ENCODE measurements at places on chromosomes 1 and 21.

- peak; percentile 9 for DNase-seq
These were observed 687 bp downstream of the PRKAB2 start for GRCh38 chr1:147171399-147172167.

DNA sequence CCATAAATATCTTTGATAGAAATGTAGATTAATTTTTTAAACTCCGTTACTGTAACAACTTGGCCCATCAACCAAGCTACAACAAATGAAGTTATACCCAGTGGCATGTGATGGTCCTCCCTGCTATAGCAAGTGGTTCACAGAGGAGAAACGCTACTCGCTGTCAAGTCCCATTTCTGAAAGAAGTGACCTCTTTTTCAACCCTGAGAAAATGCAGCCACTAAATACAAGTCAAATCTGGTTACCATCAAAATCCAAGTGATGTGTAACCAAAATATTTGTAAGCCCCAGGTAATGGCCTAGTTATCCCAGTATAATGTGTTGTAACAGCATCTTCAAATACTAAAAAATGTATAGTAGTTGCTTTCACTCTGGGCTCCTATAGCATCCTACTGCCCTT, 151.8 kb downstream of the MIS18A start:
- no peak for DNase-seq

DNA sequence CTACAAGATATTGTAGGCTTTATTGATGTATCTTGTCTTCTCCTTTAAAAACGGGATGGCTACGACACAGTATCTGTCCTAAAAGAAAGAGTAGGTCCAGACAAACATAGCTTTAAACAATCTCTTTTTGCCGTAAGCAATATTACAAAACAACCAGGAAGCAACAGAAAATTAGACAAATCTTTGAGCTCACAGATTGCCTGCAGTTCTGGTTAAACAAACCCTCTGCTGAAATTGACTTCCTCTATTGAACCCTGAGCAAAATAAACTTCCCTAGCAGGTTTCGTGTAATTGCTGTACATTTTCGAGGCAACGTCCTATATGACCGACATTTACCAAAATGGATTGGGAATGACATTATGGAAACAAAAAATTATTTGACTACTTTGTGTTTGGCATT, 50.6 kb downstream of the CHML start:
- no peak for DNase-seq

GRCh38 chr1:89668961-89669360, 36.0 kb downstream of the LRRC8C start:
- no peak for DNase-seq

- DNase-seq = no peak
These were observed 195.0 kb upstream of the PBX1 start for GRCh38 chr1:164363980-164364379.

GRCh38 chr1:17121881-17122280, 2.6 kb upstream of the PADI2 start:
- DNase-seq = no peak

GRCh38 chr1:26177182-26177684, at the start of gene CNKSR1:
TSS of gene CNKSR1 (plus strand) at chr1:26177491. CDS start at chr1:26177548, 57 bp downstream.
- no peak for DNase-seq

GRCh38 chr1:21863981-21864380, 51.9 kb downstream of the LDLRAD2 start:
- no peak for DNase-seq

GRCh38 chr1:168466714-168467131, 77.1 kb downstream of the XCL2 start:
- no peak for DNase-seq

DNA sequence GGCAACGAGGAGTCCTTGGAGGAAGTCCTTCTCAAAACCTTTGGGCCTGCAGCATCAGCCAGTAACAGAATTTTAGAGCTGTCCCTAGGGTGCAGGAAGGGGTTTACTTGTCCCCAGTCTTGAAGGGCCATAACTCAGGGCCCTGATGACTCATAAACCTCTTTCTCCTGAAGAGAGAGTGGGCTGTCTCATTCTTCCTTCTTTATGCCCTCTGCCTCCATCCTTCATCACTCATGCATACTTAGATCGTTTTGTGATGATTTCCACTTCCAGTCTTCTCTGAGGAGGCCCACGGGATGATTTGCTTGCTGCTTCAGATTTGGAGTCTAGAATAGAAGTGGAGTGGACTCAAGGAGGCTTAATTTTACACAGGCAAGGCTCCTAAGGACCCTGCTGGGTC, 60.2 kb downstream of the NDUFS5 start:
- no peak for DNase-seq

DNA sequence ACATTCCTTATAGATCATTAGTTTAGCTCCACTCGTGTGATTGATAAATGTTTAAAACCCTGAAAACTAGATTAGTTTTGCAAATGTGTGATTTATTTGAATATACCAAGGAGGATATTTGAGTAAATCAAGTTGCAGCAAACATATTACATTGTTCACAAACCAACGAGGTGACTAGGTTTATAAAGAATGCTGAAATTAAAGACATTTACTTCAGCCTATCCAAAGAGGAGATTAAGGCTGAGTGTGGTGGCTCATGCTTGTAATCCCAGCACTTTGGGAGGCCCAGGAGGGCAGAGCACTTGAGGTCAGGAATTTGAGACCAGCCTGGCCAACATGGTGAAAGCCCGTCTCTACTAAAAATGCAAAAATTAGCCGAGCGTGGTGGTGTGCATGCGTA, 34.1 kb downstream of the VTCN1 start:
- no peak for DNase-seq

GRCh38 chr21:32772281-32773047, 909 bp upstream of the PAXBP1 start:
- peak; percentile 84 for DNase-seq

- no peak for DNase-seq
These were observed 242.4 kb upstream of the RAB4A start for GRCh38 chr1:229028544-229028943.

DNA sequence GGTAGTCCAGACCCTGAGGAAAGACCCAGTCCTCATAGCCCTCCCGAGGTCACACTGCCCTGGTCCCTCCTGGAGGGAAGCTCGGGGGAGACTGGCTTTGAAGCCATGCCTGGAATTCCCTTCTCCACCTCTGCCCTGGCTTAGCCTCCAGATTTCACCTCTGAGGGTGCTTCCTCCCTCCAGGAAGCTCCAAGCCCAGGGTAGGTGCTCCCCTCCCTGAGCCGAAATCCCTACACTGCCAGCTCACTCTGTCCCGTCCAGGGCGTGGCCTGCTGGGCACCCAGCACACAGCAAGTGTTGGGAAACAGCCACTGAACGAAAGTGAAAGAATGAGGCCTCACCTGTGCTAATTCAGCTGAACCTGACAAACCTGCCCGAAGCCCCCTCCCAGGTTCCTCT, 6.0 kb upstream of the TNFRSF25 start:
- DNase-seq = no peak

- DNase-seq = no peak
These were observed 25.3 kb upstream of the ATP5PO start for GRCh38 chr21:33940881-33941245.

DNA sequence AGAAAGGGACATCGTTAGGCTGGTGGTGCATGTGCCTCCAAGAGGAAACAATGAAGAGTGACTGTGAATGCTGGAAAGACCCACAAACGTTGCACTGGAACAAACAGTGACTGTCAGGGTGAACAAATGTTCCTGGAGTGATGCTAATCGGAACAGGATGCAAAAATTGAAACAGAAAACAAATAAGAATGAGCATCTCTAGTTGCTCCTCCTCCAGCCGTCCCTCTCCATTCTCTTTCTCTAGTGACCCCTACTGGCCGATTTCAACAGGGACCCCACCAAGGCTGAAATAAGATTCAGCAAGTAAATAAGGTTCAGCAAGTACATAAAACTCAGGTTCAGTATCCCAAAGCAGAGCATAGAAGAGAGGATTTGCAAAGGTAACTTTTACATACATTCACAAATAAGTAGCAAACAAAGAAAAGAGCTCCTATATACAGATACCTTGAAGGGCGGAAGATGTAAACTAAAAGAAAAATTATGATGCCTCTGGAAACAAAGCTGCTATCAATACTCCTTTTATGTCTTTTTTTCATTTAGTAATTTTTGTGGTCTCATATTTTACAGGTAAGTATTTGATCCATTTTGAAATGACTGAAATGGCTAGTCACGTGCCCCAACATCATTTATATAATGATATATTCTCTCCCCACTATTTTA, 836.1 kb upstream of the ADAMTS5 start:
- DNase-seq = peak; percentile 35

GRCh38 chr1:200493344-200493743, 83.5 kb upstream of the ZNF281 start:
- DNase-seq = no peak

GRCh38 chr1:21278208-21278859, 11.9 kb downstream of the ECE1 start:
- no peak for DNase-seq

DNA sequence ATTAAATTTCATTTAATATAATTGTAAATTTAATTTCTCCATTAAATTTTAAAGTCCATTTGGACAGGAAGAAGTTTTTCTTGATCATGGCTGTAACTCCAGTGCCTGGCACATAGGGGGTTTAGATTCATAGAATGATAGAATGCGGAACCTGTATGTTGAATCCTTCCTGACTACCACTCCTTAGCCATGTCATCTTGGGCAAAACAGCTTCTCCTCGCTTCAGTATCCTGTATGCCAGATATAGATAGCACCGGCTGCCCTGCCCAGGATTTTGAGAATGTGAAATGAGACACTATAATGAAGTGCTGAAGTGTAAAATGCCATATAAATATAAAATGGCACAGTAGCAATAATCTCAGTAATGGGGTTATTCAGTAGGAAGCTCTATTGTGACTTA, 6.4 kb downstream of the DYRK1A start:
- DNase-seq = no peak

- DNase-seq = no peak
These were observed 34.1 kb upstream of the SCCPDH start for GRCh38 chr1:246690100-246690499.

GRCh38 chr1:226511296-226511695, 37.3 kb upstream of the STUM start:
- DNase-seq = no peak

GRCh38 chr1:16101623-16102022, 28.2 kb upstream of the FAM131C start:
- DNase-seq = no peak

DNA sequence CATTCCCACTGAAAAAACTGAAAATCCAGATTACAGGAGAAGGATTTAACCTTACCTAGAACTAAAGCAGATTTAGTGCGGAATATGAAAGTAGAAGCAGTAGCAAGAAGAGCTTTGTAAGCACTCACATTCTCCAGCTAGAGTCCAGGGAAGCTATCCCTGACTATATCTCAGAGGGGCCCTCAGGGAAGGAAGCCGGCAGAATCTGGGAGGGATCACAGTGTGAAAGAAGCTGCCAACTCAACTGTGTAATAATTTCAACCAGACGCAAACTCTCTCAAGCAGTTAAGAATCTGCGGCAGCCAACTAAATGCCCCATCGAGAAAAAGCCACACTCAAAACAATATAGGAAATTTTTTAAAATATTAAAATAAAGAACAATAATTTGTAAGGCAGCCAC, 163.8 kb downstream of the EIF4G3 start:
- DNase-seq = no peak

- no peak for DNase-seq
These were observed 66.0 kb upstream of the GRIK3 start for GRCh38 chr1:37100310-37100709.

GRCh38 chr1:44777969-44778635, 2.8 kb downstream of the RPS8 start:
- DNase-seq = no peak

- DNase-seq = peak; percentile 57
These were observed 37.3 kb downstream of the PABPC4 start for GRCh38 chr1:39539252-39539790.

DNA sequence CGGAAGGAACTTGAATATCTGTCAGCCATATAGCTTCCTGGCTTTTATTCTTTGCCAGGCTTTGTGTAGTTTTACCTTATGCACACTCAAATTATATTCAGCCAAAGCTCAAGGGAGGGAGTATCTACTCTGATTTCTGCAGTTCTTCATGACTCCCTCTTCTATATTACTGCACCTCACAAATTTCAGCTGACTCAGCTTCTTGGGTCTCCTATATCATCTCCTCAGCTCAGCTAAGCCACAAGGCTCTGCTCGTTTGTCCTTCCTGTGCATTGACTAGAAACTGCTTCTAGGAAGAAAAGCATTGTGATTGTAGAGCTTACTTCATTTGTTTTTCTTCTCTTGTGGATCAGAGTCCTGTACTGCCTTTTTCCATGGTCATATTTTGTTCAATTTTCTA, 37.4 kb downstream of the BTBD8 start:
- DNase-seq = no peak

DNA sequence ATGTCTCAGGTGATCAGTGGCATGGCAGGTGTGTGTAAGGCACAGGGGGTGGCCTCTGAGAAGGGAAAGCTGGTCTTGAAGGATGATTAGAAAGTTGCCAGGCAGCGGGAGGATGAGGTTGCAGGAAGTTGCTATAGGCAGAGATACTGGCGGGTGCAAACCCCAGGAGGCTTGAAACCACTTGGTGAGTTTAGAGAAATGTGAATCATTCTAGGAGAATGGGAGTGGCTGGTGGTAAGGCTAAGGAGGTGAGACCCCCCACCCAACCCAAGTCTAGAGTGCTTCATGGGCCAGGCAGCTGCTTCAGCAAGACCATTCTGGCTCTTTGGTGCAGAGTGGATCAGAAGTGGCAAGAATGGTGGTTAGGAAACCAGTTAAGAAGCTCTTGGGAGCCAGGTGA, 9.0 kb downstream of the SH2D2A start:
- peak; percentile 73 for DNase-seq

- DNase-seq = no peak
These were observed 7.3 kb upstream of the HUNK start for GRCh38 chr21:31865429-31865970.

DNA sequence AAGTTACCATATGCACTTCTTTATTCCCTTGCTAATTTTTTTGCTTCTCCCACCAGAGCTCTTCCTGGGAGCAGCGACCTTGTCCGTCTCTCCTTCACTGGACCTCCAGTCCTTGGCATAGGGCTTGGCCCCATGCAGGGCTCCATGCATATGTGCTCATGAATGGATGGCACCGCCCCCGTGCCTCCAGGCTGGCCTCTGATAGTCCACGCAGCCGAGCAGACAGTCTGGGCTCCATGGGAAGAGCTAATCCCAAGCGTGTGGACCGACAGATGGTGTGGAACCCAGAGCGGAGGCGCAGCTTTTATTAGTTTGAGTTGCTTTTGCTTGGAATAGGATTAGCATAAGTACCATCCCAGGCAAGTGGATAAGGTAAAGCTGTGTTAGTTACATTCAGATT, 41.8 kb downstream of the CDCP2 start:
- no peak for DNase-seq

- DNase-seq = no peak
These were observed 275.1 kb upstream of the VAMP3 start for GRCh38 chr1:7495962-7496361.
